Stimulated activated CD4-positive, alpha-beta T cell treated with anti-CD3 and anti-CD28 coated beads, TNF-alpha, amount 100 ng/mL, for 4 hours (primary cell): ENCODE measurements at places on chromosomes 13 and 19.

DNA sequence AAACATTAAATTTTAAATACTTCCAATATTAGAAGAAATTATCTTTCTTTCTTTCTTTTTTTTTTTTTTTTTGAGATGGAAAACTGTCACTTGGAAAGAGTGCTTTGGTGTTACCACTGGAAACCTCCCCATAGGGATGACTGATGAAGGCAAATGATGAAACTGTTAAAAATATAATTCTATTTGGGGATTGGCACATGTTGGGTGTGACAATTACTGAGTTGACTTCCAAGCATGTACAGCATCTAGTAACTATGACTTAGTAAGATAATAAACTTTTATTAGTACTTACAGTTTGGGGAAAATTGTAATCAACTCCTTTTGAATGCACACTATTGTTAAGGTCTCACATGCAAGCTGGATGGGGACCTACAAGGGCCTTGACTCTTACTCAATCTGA is 592.5 kb downstream of the KCTD12 start:
- DNase-seq = no peak

DNA sequence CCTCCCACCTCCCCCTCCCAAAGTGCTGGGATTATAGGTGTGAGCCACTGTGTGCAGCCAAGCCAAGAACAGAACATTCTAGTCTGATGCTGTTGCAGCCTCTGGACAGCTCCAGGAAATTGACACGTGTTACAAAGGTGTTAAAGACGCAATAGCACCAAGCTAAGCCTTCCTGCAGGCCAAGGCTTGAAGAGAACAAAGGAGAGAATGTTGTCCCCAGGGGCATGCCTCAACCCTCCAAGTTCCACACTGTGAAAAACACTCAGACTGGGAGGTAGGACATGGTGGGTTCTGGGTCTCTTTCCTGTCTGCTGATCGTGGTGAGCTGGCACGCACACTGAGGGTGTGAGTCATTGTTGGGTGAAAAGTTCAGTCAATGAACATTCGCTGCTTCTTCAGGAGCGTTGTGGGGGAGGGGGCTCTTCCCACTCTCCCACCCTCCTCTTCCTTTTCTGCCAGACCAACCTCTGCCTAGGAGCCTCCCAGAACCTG is 5.3 kb upstream of the PTPRS start:
- no peak for DNase-seq

- DNase-seq = peak; percentile 60
These were observed 13.3 kb downstream of the ARRDC2 start for GRCh38 chr19:18021121-18021755.

DNA sequence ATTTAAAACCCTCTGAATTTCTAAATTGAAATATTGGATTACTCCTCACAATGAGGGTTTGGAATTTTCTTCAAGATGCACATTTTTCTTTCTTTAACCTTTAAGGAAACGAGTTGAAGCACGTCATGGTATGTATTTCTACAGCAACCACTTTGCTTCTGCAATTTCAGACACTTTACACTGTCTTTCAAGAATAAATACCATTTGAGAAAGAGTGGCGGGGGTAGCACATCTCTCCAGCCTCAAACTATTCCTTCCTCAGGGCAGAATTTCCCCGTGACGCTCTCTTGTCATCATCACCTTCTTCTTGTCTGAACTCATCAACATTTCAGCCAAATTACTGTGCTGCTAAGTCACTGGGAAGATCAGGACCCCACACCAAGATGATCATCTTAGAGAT is 1073.4 kb downstream of the EFNB2 start:
- no peak for DNase-seq

DNA sequence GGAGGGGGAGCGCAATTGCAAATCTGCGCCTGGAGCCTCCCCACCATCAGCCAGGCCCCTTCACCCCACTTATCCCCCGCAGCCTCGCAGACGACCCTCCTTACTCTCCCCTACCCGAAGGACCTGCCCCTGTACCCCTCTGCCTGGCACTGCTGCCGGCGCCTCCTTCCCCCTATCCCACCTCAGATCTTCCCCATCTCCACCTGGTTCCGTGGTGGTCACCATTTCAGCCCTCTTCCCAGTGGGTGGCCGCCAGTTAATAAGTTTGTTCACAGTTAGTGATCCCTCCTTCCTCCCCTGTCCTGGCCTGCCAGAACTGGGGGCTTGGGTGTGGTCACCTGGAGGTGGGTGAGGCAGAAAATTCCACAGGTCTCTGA is 397 bp downstream of the SLC44A2 start:
- DNase-seq = no peak

DNA sequence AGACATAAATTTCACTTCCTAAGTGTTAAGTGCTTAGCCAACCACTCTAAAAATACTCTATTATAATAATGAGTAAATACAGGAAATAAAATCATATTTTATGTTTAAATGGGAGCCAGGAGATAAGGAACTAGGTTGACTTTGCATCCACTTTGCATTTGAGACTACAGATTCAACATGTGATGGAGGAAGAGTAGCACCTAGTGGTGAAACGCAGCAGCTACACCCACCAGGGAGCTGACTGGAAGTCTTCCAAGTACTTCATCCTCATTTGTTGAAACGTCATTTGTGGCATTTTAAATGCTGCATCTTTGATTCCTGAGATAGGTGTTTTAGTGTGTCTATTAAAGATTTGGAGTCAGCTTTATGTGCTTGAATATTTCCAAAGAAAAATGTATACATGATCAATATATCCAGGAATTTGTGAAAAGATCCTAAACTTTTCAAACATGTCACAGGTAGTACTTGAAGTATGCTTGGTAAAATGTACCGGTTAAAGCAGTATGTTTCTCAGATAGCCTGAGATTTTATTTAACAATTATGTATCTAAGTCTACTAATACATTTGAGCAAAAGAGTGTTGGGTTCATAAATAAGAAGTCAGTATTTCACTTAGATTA is 17.4 kb upstream of the KCTD12 start:
- DNase-seq = peak; percentile 15

- DNase-seq = no peak
These were observed 32.4 kb downstream of the OLFM4 start for GRCh38 chr13:53060840-53061490.
